ENCODE measurements at places on chromosomes 3 and 15.

DNA sequence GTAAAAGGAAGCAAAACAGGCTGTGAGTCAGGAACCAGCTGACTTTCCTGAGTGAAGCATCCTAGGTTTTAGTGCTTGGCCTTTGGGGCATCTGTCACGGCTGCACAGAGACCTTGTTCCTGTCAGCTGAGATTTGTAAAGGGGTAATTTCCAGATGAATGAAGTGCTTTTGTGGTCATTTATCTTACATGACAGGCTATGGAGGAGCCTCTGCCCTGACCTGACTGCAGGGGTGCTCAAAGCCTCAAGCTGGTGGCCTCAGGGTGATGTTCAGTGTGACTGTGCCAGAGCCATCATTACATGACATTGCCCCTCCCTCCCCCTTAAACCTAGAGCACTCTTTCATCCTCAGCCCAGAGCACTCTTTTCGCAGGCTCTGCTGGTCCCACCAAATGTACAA, 132.5 kb downstream of the ARNT2 start:
- DNase-seq, result no peak

DNA sequence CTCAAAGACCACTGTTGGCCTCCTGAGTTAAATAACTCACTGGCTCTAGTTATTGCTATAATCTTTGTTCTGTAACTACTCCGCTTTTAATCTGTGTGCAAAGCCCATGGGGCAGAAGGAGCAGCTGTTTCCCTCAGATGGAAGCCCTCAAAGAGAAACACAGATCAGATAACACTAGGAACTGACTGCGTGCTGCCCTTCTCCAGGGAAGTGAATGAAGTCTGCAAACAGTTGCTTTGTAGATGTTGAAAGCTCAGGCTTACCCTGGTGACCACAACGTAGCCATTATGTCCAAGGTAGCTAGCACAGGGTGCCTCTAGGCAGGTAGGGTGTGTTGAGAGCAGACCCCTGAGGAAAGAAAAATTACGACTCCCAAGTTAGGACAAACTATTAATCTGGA, 152.3 kb upstream of the STAC start:
- DNase-seq, result peak; percentile 2

DNA sequence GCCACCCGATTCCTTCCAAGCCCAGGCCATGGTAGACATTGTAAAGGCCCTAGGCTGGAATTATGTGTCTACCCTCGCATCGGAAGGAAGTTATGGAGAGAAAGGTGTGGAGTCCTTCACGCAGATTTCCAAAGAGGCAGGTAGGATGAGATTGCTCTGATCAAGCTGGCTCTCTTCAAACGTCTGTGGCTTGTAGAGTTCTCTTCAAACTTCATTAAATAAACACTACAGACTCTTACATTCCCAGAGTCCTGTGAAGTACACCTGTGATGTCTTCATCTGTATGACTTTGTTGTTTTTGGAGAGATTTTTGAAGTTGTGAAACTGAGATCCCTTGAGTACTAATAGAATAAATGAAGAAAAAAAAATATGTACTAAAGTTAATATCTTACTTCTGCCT, 285.6 kb downstream of the GRM7 start:
- DNase-seq, result no peak

DNA sequence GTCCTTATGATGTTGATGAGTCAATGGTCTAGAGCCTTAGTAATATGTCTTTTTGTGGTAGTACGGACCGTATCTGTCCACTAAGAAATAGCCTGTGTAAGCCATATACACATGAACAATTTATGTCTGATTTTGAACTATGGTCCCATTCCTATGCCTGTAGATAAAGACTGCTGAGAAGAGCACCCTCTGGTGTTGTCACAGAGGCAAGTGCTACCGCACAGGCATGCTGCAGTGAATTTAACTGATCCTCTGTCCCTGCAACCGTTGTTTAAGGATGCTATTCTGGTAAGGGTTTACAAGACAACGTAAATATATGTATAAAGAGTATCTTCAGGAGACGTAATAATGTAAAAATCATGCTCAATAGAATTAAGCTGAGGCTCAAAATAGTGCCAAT, 170.7 kb downstream of the UBE3A start:
- no peak for DNase-seq

GRCh38 chr3:12339701-12340480, 51.0 kb downstream of the PPARG start:
- DNase-seq, result no peak

GRCh38 chr3:120245386-120245785, 39.6 kb downstream of the GPR156 start:
- no peak for DNase-seq

DNA sequence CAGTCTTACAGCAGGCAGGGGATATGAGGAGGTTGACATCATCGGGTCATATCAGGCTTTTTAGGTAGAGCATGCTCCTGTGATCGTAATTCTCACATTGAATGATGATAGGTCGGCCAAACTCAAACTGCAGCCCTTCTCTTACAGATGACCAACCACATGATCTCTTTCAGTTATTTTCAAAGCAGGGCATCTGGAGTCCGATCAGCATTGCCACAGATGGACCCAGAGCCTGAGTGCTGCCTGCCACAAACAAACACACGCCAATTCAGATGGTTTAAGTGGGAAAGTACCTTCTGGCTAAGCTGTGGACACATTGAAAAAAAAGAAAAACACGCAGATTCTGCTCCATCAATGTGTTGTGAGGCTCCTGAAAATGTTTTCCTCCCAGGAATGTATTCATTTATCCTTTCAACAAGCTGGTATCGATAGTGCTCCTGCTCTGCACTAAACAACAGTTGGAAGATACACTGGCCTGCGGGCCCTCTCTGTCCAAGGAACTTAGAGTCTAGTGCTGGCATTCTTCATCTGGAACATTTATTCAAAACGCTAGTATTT, 31.2 kb downstream of the ARPP21 start:
- no peak for DNase-seq

- DNase-seq, result no peak
These were observed 216.4 kb downstream of the TCF12 start for GRCh38 chr15:57134851-57135250.

DNA sequence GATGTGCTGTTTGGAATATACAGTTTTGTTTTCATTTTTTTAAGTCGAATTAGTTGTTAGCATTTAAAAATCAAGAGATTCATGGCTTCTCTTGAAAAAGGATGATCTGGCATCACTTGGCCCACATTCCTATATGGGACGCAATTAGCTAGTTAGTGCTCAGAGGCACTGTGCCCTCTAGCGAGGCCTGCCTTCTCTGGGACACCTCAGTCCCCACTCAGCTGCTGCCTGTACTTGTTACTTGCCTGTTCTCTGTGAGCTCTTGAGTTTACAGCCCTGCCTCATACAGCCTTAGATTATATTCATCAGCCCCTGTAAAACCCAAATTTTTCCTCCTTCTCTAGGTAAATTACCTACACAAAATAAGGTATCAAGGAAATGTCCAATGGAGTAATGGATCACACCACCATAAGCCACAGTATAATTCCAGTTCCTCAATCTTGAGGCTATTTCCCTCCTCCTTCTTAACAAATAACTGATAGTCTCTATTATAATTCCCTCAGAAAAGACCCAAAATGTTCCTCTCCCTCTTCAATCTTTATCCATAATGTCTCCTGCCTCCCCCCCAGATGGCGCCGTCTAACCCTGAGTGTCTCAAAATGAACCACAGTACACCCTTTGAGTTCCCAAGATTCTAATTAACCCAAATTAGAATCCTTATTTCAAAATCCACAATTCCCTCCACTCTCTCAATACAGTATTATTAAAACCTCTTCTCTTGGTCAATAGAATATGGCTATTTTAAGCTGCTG, 2.7 kb downstream of the ZMAT3 start:
- no peak for DNase-seq

DNA sequence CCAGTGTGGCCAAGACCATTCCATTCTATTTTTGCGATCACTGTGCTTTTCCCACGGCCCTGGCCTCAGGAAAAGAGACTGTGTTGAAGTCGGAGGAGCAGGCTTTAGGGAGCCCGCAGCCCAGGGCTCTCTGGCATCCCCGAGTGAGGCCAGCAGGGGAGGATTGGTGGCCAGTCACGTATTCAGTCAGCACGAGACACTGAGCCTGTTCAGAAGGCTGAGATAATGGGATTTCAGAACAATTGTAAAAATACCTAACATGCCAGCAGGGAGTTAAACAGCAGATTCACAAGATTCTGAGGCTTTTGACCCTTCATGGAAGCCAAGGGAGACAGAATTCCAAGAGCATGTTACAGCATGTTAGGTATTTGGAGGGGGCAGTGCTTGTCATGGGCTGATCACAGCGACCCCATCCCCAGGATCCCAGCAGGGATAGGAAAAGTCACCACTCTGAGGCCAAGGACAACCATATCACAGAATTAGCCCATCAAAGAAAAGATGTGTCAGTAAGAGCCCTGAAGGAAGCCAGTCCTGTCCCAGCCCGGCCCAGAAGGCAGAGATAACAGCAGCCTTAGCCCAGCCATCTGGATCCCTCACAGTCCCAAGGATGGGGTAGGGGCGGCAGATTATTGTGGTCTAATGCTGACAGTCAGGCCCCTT, 40.6 kb downstream of the AMOTL2 start:
- peak; percentile 48 for DNase-seq

DNA sequence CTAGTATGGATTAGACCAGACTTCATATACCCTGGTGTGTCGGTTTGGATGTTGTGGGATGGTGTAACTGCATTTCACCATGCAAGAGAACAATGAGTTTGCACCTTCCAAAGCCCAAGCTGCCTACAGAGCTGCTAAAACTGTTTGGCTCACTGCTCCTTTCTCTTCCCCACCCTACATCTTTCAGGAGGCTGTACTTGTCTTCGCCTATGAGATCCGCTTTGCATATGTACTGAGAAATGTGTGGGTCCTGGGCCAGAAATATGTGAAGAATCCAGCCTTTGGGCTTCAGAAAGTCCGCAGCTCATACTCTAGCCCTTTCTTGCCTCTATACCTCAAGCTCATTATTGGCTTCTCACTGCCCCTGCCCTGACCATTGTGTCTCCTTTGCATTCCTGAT, 1060.0 kb downstream of the NTRK3 start:
- no peak for DNase-seq

GRCh38 chr3:18434711-18435110, 9.6 kb upstream of the SATB1 start:
- no peak for DNase-seq

DNA sequence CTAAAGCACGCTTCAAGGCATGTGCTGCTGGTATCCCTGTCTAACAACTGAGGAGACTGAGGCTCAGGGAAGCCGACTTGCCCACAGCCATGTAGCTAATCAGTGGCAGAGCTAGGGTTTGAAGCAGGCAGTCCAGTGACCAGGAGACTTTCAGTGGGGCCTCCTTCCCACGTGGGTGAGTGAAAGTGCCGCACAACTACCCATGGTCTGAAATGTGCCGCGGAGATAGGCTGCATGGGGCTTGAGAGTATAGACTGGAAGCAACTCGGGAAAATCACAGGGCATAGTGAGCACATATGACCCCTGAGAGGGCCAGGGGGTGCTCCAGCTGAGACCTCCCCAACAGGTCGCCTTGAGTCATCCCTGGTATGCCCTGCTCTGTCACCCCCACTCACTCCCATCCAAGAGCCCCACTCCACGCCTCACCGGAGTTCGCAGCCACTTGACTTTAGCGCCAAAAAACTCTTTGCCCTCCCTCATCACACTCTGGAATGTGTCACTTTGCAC, 19.1 kb downstream of the FAM174B start:
- DNase-seq, result no peak

- no peak for DNase-seq
These were observed 34.2 kb downstream of the HMCES start for GRCh38 chr3:129312671-129313414.

- no peak for DNase-seq
These were observed 359 bp downstream of the ARIH1 start for GRCh38 chr15:72474466-72474911.

All from large intestine (tissue), 12 donors.